ENCODE measurements at places on chromosomes 3 and 15. TPM values are rescaled to one million over a fixed set of nuclear protein-coding genes. Genes with fewer than 3 reads are reported as not detected.

The HTD2 gene
- polyA plus RNA-seq, result 14.1 TPM

The DPPA2 gene
- 0.89 TPM for polyA plus RNA-seq

The SLC7A14 gene
- polyA plus RNA-seq, result 1.8 TPM

The COL8A1 gene
- polyA plus RNA-seq, result 7.0 TPM

The ASB14 gene
- polyA plus RNA-seq, result 0.51 TPM

The PSMA4 gene
- 294 TPM for polyA plus RNA-seq

The NTRK3 gene
- polyA plus RNA-seq, result 14.1 TPM

The TICRR gene
- polyA plus RNA-seq, result 9.4 TPM

The AAGAB gene
- polyA plus RNA-seq, result 65.3 TPM

The CRABP1 gene
- 57.5 TPM for polyA plus RNA-seq
